Activated naive CD4-positive, alpha-beta T cell treated with anti-CD3 and anti-CD28 coated beads, Interleukin-2, amount 50 U/mL, for 72 hours (primary cell): ENCODE measurements at places on chromosomes 2 and 18.

- peak; percentile 31 for DNase-seq
Measured at GRCh38 chr18:79532313-79533007, 136.7 kb downstream of the NFATC1 start.

GRCh38 chr2:118548880-118549488 lies 298.5 kb downstream of the EN1 start:
- DNase-seq: no peak

- DNase-seq: no peak
Measured at GRCh38 chr2:1632002-1632348, 112.3 kb downstream of the PXDN start.

GRCh38 chr2:222289278-222290160 lies 9.3 kb downstream of the PAX3 start:
- no peak for DNase-seq

GRCh38 chr2:217739741-217740140 lies 263.1 kb downstream of the TNS1 start:
- no peak for DNase-seq

- DNase-seq: no peak
Measured at GRCh38 chr2:206267567-206267966, 6.9 kb upstream of the ZDBF2 start.

GRCh38 chr2:219442256-219443015 lies 7.8 kb downstream of the SPEG start:
- DNase-seq: no peak

DNA sequence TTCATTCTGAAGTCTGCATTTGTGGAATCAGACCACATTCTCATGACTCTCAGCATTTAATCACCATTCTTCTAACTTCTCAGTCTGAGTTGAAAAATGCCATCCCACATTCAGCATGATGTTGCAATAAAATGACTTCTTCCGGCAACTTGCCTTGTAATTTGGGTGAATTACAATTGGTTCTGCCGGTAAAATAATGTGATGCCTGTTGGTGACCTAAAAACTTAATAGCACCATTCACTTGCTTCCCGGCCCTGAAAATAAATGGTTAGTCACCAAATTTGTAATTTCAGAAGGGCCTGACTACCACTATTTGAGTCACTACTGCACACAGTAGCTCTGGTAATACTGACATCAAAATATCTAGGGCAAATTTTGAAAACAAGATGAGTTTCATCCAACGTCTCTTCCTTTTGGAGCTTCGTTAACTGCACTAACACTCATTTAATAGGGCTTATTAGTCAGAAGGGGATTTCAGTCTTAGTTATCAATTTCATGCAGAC lies 637.1 kb upstream of the CHAC2 start:
- no peak for DNase-seq
